Activated T-helper 1 cell treated with anti-CD3 and anti-CD28 coated beads, Interleukin-2, amount 50 U/mL, for 16 hours (primary cell): ENCODE measurements at places on chromosomes 3 and 15.

DNA sequence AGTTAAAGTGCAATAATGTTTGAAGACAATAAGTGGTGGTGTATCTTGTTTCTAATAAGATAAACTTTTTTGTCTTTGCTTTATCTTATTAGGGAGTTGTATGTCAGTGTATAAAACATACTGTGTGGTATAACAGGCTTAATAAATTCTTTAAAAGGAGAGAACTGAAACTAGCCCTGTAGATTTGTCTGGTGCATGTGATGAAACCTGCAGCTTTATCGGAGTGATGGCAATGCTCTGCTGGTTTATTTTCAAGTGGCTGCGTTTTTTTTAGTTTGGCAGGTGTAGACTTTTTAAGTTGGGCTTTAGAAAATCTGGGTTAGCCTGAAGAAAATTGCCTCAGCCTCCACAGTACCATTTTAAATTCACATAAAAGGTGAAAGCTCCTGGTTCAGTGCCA is 2.7 kb downstream of the RPL15 start:
- no peak for DNase-seq

GRCh38 chr3:126287536-126288241 is 69.5 kb downstream of the KLF15 start:
- no peak for DNase-seq

DNA sequence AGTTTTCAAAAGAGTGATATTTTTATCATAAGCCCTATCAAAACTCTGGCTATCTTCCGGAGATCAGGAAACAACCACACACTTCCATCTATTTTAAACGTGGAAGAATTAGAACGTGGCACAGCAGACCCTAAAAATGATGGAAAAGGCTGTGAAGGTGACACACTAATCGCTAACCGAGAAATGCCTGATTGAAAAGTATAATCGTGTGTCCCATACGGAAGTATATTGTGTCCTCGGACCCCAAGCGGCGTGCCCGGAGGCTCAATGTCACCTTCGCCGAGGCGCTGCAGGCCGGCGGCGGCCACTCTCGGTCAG is 642 bp downstream of the COX5A start:
- DNase-seq = no peak

DNA sequence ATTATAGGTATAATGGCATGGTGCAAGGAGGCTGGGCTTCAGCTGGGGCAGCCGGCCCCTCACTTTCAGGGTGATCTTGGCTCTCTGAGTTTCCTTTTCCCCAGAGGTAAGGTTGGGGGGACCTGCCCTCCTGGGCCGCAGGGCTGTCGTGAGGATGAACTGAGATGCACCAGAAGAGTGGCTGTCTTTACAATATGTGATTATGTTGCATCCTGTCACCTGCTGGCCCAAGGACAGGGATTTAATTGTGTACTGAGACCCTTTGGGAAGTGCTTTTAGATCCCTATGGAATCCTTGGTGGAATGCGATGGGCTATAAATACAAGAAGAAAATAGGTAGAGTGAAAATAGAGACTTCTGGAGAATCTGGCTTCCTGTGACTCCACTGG is 22.1 kb downstream of the ANAPC13 start:
- DNase-seq = no peak

- DNase-seq = no peak
Observed at GRCh38 chr3:69890691-69891090, 108.8 kb upstream of the SAMMSON start.

- no peak for DNase-seq
Observed at GRCh38 chr15:65029736-65030208, 333 bp upstream of the MTFMT start.
